HL-60 (cell line): ENCODE measurements at places on chromosomes 13 and 19.

GRCh38 chr13:49254007-49254406 lies 6.3 kb downstream of the CDADC1 start:
- no peak for DNase-seq

- no peak for DNase-seq
Observed at GRCh38 chr13:110291286-110291685, 15.7 kb downstream of the COL4A1 start.

GRCh38 chr13:20294497-20294896 lies 62.4 kb upstream of the GJB6 start:
- DNase-seq, result no peak

DNA sequence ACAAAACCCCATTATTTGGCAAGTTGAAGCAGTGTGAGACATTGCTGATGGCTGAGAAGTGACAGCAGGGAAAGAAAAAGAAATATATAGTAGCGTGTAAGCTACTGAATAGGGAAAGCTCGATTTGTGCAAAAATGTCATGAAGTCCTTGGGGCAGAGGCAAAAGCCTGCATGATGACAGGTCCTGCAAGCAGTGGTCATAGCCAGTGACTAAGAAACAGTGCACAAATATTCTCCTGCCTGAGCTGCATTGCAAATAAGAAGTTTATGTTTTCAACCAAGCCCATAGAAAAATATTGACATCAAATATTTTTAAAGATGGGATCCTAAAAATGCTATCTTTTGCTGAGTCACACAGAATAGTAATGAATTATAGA lies 270.0 kb downstream of the SLITRK6 start:
- no peak for DNase-seq

DNA sequence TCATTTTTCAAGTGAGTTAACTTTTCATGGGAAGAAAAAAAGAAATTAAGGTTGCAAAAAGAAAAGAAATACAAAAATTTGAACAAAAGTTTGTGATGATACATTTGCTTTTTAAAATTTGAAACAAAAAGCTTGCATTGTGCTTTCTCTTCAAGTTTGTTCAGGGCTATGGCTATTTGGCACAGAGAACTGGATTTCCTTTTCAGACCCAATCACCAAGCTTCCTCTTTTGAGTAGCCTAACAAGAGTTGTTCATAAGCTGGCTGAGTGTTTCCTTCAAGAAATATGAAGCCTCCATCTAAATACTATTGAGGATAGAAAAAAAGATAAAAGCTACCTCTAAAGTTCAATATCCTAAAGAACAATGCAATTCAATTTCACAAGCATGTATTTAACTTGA lies 787.8 kb downstream of the LIG4 start:
- no peak for DNase-seq

- no peak for DNase-seq
Observed at GRCh38 chr13:103516015-103516795, 450.0 kb upstream of the SLC10A2 start.

DNA sequence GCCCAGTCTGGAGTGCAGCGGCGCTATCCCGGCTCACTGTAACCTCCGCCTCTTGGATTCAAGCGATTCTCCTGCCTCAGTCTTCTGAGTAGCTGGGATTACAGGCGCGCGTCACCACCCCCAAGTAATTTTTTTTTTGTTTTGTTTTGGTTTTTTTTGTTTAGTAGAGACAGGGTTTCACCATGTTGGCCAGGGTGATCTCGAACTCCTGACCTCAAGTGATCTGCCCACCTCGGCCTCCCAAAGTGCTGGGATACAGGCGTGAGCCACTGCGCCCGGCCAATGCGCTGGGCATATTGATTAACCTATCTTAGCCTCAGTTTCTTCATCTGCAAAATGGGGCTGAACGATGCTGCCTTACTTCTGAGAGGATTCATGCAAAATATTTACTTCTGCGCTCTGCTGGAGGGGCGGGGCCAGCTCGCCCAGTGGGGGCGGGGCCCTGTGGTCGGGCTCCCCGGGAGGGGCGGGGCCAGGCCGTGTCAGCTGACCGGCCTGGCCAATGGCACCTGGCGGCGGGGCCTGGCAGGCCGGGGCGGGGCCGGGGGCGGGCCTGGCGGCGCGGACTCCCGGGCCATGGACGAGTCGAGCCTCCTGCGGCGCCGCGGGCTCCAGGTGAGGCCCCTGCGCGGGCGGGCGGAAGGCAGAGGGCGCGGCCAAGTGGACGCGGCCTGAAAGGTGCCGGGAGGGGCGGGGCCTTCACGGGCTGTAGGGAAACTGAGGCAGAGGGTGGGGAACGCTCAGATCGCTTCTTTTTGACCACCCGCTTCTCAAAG lies at the start of gene MAST3:
Gene MAST3, plus strand, starts transcription at position 562 of the 776 bp plus-strand sequence. Its CDS starts 15 bp downstream, at position 577.
- peak; percentile 76 for DNase-seq

GRCh38 chr19:7983995-7984837 lies 21.2 kb downstream of the ELAVL1 start:
- no peak for DNase-seq

GRCh38 chr19:31214086-31214485 lies 135.2 kb downstream of the TSHZ3 start:
- peak; percentile 94 for DNase-seq

DNA sequence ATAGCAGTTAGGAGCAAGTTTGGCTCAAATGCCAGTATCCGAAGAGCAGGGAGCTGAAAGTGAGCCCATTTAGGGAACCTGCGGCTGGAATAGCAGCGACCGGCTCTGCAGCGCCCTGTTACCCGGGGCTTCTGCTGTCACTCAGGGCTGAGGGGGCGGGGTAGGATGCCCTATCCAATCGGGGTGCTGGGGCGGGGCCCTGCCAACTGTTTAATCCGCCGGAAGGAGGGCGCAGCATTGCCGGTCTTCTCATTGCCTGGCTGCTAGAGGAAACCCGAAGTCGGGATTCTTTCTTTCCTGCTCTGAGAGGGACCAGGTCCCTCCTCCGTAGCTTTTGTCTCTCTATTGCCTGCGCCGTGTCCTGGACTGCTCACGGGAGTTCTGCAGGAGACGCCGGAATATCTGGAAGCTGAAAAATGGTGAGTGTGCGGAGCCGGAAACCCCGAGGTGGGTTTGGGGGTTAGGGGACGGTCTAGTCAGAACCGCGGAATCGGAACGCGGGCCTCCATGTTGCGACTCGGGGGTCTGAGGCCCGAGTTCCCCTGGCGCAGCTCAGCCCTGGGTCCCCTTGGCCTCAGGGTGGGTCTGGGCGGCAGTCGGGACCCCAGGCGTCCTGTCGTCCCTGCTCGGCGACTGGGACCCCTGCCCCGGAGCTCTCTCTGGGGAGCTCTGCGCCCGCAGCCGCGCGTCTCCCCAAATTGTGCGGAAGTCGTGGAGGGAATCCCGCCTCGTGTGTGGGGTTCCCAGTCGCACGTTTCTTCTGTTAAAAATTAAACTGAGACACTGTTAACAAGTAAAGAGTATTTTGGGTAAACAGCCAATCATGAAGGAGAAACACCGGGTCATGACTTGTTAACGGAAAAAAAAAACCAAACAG lies 22.8 kb downstream of the ZNF763 start:
- DNase-seq, result peak; percentile 98

GRCh38 chr13:42388326-42388725 lies 116.4 kb downstream of the AKAP11 start:
- no peak for DNase-seq
